ENCODE measurements at places on chromosomes 12 and 14.

- no peak for DNase-seq
Observed at GRCh38 chr12:19527866-19528265, 88.6 kb downstream of the AEBP2 start.

DNA sequence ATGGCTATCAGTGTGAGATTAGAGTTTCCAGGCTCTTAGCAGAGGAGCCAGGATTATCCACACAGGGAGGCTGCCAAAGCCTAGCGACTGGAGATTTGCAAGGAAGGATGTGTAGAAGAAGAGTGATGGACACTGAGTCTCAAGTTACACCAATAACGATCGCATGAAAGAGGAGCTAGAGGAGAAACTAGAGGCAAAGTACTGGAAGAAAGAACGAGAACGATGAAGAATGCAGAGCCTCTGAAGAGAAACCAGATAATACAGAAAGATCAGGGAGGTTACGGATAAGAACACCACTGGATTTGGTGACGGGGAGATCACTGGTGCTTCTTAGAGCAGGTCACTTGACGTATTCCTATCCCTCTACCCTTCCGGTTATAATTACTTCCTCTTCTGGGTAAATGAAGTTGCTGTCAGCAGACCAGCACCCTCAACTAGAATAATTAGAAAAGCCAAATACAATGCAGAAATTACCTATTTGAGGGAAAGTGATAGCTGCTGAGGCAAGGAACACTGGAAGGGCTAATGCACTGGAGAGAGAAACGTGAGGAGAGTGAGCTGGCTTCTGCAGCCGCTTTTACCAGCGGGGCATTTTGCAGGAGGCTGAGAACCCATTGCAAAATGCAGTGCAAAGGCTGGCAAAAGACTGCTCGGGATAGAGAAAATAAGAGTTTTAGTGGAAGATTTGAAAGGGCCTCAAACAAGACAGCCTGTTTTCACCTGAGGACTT is 93.1 kb upstream of the HIF1A start:
- DNase-seq: no peak

DNA sequence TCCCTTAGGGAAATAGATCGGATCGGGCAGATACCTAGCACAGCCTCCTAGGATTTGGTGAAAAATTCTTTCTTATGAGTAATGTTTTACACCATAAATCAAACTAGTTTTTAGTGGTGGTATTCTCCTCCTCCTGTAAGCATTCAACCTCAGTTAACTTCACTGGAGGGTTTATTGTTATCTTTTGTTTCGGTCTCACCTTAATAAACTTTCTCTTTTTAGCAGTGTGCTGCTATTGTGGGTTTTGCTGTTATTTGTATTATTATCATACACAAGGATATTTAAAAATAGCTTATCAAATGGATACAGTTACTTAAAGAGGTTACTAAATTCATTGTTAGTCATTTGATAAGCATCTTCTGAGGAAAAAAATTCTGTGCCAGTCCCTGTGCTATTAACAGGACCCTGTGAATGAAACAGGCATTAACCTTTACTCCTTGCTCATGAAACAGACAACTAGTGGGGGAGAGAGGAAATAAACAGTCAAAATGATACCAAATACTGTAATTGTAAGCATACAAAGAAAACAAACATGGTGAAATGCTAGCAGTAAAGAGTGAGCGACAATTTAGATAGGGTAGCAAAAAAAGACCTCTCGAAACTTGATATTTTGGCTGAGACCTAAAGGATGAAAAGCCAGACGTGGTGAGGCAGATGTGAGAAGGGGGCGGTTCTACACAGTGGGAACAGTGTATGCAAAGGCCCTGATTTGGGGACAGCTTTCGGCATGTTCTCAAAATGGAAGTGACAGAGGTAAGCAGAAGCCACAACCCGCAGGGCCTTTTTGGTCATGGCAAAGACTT is 178.7 kb upstream of the SOX5 start:
- DNase-seq: no peak

GRCh38 chr12:31728289-31728916 is 418 bp downstream of the AMN1 start:
- DNase-seq: no peak

GRCh38 chr14:37681486-37681885 is 86.1 kb downstream of the TTC6 start:
- DNase-seq: no peak

GRCh38 chr12:108683906-108684556 is 47.3 kb downstream of the CORO1C start:
- DNase-seq: no peak

DNA sequence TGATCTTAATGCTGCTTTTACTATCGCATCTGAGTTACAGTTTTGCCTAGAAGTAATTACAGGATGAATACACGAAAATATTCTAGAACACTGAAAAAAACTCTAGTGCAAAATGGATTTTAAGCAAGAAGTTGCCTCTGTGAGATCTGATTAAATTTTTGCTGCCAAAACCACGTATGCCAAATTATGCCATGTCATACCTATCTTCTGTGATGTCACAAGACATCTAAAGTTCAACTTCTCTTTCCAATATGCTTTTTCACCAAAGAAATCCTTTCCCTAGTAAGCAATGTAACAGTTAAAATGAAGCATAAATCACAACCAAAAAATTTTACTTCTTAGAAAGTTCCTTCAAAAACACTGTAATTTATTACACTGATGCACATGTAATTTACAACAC is 39.6 kb downstream of the HECTD4 start:
- no peak for DNase-seq

- DNase-seq: no peak
Observed at GRCh38 chr14:22070119-22070982, 396.7 kb upstream of the OR4E1 start.

GRCh38 chr14:68628605-68629310 is 164.1 kb downstream of the ZFP36L1 start:
- DNase-seq: no peak

GRCh38 chr12:118145113-118145797 is 9.3 kb downstream of the PEBP1 start:
- no peak for DNase-seq

GRCh38 chr12:75613981-75614380 is 102.6 kb upstream of the KRR1 start:
- no peak for DNase-seq

- no peak for DNase-seq
Observed at GRCh38 chr12:77089686-77090220, 24.4 kb upstream of the E2F7 start.

DNA sequence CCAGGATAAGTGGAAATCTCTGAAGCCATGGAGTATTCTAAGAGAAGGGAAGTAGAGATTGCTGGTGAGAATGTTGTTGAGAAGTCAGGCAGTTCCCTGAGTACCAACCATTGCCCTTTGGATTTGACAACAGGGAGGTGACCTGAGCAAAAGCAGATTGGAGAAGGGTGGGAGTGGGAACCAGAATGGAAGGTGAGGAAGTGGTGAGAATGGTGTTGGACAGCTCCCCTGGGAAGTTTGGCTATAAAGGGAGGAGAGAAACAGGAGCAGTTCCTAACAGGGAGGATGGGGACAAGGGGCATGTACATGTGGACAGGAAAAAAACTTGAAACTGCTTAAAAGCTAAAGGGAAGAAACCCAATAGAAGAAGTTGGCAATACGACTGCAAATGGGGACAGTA is 198.1 kb downstream of the ETV6 start:
- no peak for DNase-seq

DNA sequence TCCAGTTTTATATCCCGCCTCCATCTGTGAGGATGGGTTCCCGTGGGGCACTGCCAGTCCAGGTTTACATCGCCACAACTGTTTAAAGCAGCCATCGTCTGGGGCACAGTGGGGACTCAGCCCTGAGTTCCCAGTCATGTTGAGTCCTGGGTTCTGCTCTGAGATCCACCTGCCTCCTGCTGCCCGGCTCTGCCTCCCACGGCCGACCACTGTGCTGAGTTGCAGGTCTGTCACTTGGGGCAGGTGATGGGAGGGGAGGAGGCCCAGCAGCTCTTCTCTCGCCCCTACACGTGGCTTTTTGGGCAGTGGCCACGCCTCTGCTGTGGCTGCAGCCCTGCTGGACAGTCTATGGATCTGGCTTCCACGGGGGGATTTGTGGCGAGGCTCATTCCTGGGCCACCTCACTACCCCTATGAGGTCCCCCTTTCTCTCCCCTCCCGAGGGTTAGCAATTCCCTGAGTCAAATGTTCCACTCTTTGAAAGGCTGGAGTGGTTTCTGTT is 143.0 kb downstream of the ADGRD1 start:
- DNase-seq: peak; percentile 58

GRCh38 chr12:125310461-125310860 is 245.2 kb downstream of the AACS start:
- no peak for DNase-seq

DNA sequence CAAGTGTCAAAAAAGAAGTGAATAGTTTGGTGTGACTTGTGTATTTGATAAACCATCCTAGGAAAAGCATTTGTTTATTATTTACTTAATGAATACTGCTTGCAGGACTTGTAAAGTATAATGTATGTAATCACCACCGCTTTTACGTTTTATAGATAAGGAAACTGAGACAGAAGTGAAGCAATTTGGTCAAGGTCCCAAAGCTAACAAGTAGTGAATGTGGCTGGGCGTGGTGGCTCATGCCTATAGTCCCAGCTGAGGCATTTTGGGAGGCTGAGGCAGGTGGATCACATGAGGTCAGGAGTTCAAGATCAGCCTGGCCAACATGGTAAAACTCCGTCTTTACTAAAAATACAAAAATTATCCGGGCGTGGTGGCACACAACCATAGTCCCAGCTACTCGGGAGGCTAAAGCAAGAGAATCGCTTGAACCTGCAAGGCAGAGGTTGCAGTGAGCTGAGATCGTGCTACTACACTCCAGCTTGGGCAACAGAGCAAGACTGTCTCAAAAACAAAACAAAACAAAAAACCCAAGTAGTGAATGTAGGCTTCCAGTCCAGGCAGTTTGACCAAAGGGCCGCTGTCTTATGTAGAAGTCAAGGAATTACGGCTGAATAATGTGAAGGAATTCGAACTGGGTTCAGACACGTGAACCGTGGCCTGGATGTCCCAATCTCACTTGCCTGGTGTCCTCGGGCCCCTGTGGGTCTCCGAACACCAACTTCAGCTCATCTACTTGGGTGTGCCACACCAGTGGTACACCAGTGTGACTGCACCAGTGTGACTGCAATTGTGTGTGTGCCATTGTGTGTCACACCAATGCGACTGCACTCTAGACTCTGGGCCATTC is 88.3 kb upstream of the MED13L start:
- no peak for DNase-seq

- DNase-seq: no peak
Observed at GRCh38 chr14:104343294-104343625, 204.9 kb downstream of the KIF26A start.

Measured in osteoblast (primary cell).